Endothelial cell (in vitro differentiated cells): ENCODE measurements at places on chromosomes 12 and 14.

DNA sequence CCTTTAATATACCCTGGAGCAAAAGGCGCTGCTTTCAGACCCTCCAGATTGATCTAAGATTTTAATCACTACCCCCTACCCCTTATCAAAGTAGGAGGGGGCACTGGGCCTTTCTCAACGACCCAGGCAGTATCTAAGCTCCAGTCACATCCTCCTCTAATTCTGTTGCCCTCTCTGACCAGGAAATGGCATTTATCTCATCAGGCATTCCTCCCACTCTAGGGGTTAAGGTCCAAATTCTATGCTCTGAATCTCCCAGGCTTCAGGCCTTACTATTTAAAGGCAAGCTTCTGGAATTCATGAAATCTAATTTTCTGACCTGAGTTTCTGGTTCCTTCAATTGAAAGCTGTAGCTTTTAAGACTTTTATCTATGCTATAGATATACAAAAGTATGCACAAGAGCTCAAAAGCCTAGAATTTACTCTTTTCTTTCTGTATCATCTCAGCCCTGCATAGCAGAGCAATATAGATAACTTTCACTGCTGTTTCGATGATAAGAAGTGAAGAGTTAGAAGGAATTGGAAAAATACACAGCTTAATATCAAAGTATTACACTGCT lies 622.9 kb downstream of the RPS29 start:
- no peak for DNase-seq

DNA sequence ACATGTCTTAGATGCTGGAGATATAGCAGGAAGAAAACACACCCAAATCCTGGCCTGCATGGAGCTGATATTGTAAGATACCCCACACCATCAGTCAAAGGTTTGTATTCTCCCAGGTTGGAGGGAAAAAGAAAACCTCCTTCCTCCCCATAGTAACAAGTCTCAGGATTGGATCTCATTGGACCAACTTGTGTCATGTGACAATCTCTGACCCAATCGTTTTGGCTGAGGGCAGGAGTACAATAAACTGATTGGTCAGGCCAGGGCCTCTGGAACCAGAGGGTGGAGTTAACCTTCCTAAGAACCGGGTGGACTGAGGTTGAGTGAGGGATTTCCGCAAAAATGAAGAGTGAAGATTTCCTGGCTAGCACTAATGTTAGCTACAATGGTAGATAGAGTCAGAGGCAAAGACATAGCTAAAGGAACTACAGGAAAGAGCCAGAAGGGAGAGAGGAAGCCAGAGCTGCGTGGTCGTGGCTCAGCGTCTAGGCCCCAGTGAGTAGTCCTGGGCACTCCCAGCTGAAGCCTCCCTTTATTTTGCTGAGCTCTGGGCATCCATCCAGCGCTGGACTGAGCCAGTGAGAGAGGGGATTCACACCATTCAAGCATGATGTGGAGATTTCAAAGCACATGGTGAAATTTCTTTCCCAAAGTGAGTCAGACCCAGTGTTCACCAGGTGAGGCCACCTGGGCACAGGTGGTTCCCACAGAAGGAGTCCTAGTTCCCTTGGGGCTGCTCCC lies 219.9 kb downstream of the AACS start:
- no peak for DNase-seq

DNA sequence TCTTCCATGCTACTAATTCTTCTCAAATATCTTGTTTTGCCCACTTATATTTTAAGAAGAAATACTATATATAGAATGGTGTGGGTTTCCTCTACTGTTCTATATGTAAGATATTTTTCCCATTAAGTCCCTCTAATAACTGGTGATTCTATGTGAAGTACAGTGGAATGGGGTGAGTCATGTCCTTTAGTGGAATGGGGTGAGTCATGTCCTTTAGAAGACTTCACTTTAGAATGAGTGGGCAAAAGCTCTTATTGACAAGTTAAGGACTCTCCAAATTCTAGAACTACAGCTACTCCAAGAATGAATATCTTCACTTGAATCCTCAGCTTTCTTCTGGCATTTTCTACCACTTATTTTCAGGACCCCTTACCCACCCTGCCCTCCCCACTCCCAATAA lies 349.9 kb downstream of the ETNK1 start:
- DNase-seq = no peak

- DNase-seq = no peak
Observed at GRCh38 chr14:103204852-103205540, 81.7 kb downstream of the TNFAIP2 start.

- DNase-seq = no peak
Observed at GRCh38 chr12:124609041-124609989, 41.9 kb upstream of the NCOR2 start.

DNA sequence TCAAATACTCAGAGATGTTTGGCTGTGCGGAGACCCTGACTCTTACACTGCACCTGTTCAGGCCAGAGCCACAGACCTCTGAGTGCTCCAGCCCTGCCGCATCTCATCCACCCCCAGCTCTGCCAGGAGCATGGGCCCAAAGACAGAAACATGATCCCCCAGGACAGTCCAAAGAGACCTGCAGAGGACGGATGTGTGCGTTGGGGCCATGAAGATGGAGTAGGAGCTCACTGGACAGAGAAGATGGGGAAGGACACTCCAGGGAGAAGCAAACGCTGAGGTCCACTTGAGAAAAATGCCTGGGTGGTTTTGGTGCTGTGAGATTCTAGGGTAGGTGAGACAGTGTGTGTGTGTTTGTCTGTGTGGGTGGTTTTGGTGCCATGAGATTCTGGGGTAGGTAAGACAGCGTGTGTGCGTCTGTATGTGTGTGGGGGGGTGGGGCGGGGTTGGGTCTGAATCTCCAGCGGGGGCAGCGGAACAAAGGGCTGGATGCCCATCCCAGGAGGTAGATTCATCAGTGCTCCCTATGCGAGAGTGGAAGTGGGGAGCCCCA lies 818 bp upstream of the HHIPL1 start:
- DNase-seq = no peak

DNA sequence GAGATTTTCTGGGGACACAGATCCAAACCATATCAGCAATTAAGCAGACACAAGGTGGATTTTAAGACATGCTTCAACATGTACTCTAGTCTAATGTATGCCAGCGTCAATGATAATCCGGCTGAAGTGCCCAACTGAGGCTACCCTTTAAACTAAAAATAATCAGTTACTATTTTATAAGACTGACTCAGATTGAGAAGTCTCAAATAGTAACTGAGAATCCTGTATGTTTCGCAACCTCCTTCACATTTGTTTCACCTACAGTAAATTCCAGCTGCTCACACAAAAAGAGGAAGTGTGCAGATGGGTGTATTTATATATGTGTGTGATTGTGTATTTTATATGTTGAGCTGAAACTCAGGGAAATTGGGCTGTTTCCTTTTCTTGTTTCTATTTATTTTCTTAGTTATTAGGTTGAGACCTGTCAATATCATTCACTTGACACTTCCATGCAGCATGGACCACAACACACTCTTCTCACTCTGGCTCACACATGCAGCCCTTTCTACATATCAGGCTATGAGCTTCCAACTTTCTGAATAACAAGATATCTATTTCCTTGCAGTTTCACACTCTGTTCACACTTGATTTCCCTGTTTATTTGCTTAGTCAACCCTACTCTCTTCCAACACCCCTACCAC lies 1224.9 kb upstream of the TMEM132C start:
- DNase-seq = no peak

DNA sequence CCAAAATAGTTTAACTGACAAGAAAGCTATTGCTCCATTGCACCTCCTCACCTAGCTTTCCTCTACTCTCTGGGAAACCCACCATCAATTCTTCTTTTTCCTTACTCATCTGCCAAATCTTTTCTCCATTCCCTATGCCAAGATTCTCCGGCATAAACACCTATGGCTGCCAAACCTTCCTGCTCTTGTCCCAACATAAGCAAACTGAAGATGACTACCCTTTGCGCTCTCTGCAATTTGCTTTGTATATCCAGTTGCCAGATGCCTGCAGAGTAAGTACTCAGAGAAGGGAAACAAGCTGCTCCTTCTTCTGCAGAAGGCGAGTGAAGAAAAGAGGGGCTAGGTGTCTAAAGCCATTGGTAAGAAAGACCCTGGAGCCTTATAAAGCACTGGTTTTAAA lies 11.5 kb downstream of the PTGER2 start:
- no peak for DNase-seq
